ENCODE measurements at places on chromosomes 1 and 21.

- no peak for DNase-seq
Observed at GRCh38 chr1:119371815-119372214, 3.2 kb downstream of the HAO2 start.

DNA sequence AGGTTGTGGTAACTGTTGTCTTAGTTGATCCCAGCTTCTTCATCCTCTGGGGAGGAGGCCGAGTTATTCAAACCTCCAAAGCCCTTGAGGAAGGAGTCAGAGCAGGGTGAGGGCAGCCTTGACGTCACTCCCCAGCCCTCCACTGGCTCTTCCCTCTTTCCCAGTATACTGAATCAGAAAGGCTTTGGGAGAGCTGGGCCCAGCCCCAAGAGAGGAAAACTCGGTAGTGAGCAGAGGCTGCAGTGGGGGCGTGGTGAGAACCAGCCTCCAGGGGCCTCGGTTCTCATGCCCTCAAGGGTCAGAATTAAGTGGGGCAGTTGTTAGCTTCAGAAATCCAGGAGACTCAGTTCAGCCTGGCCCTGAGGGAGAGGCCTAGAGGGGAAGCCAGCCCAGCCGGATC, 1.8 kb upstream of the GJA4 start:
- DNase-seq: no peak

- no peak for DNase-seq
Observed at GRCh38 chr1:24118410-24119242, 6.7 kb upstream of the MYOM3 start.

GRCh38 chr1:180793451-180793850, 119.2 kb upstream of the KIAA1614 start:
- no peak for DNase-seq

GRCh38 chr1:101884621-101885020, 112.1 kb downstream of the OLFM3 start:
- no peak for DNase-seq

- DNase-seq: peak; percentile 49
Observed at GRCh38 chr1:52904927-52905698, 16.4 kb downstream of the ECHDC2 start.

DNA sequence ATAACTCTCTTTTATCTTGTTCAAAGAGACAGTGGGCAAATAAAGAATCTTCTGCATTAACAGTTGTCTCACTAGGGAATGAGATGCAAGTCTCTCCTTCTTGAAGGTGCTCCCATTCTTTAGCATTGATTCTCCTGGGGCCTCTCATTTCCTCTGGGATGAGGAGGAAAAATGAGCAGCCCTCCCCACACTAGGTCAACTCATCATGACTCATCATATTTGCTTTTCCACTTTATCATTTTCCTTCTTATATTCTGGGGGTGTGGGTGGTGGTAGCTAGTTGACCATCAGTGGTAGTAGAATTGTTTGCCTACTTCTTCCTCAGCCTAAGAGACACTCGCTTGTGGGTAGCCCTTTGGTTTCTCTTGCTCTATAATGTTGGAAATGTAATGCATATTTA, 182.0 kb upstream of the C1orf87 start:
- peak; percentile 22 for DNase-seq

- DNase-seq: no peak
Observed at GRCh38 chr1:74811436-74812179, 78.7 kb downstream of the TYW3 start.

GRCh38 chr1:89827902-89828301, 7.1 kb downstream of the LRRC8D start:
- no peak for DNase-seq

DNA sequence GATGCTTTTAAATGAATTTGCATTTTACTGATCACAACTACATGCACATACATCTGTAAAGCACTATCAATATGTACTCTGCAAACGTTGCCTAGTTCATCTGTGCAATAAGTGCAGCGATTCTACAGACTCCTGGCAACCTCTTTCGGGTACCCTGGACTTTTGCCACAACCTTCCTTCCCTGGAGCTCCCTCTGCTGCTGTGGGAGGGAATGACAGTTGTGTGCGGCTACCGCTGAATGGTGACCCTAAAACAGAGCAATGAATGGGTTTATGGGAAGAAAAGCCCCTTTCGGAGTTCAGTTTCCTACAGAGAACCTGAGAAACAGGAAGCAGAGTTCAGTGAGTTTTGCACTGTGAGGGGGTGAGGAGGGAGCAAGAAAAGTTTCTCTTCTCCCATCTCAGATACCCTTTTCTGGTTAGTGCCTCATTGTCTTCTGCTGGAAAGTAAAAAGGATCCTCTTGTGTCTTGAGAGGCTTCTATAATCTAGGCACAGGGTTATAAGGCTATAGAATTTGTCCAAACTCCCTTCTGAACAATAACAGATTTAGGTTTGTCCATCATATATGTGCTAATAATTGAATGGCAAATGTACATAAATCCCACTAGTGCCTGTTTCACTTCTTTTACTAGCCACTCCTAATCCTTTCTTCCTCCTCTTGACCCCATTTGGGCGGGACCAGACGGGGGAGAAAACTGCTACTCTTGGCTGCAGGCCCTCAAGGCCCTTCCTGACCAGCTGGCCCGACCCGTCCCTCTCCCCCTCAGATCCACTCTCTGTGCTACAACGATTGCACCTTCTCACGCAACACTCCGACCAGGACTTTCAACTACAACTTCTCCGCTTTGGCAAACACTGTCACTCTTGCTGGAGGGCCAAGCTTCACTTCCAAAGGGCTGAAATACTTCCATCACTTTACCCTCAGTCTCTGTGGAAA, 19.8 kb upstream of the SARS1 start:
- DNase-seq: peak; percentile 57

DNA sequence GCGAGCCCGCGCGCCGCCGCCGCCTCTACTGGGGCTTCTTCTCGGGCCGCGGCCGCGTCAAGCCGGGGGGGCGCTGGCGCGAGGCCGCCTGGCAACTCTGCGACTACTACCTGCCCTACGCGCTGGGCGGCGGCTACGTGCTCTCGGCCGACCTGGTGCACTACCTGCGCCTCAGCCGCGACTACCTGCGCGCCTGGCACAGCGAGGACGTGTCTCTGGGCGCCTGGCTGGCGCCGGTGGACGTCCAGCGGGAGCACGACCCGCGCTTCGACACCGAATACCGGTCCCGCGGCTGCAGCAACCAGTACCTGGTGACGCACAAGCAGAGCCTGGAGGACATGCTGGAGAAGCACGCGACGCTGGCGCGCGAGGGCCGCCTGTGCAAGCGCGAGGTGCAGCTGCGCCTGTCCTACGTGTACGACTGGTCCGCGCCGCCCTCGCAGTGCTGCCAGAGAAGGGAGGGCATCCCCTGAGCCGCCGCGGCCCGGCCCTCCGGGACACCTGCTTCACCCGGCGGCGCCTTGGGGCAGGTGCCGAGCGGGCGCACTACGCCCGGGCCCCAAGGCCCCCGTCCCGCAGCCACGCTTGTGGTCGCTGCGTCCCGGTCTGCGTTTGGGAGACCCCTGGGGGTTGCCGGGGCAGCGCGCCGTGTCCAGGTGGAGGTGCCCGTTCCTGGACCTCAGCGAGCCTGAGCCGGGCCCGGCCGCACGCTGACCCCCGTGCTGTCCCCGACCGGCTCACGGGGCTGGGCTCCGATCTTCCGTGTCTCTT, 944 bp downstream of the B3GALT6 start:
- no peak for DNase-seq

GRCh38 chr1:236685205-236685916, 938 bp upstream of the ACTN2 start:
- no peak for DNase-seq

- no peak for DNase-seq
Observed at GRCh38 chr1:14737561-14738094, 139.1 kb downstream of the KAZN start.

GRCh38 chr1:9129266-9130041, 552 bp upstream of the GPR157 start:
- peak; percentile 93 for DNase-seq

DNA sequence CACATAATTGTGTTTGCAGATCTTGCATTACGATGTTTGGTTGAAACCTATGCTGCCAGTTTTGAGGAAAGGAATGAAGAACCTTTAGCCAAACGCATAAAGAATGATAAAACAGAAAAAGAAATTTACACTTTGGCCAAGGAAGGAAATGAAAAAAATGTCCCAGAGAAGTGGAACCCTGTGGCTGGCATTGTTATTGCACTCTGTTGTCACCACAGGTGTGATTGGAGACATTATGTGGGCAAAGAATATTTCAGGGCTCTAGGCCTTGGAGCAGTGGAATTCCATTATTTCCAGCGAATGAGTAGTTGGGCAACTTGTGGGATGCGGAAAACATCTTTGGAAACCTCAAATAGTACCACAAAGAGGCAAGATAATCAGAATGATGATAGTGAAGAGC, 14.9 kb downstream of the TRMT13 start:
- DNase-seq: no peak

GRCh38 chr21:26049803-26050202, 120.8 kb downstream of the APP start:
- no peak for DNase-seq

DNA sequence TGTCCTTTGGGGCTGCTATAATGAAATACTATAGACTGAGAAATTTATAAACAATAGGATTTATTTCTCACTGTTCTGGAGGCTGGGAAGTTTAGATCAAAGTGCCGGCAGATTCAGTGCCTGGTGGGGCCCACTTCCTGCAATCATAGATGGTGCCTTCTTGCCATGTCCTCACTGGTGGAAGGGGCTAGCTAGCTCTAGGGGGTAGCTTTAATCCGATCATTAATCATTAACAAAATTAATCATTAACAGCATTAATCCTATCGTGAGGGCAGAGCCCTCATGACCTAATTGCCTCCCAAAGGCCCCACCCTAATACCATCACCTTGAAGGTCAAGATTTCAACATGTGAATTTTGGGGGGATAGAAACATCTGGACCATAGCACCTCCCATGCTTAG, 124.3 kb downstream of the TRABD2B start:
- no peak for DNase-seq

- no peak for DNase-seq
Observed at GRCh38 chr1:201637282-201638079, 98.6 kb downstream of the NAV1 start.

DNA sequence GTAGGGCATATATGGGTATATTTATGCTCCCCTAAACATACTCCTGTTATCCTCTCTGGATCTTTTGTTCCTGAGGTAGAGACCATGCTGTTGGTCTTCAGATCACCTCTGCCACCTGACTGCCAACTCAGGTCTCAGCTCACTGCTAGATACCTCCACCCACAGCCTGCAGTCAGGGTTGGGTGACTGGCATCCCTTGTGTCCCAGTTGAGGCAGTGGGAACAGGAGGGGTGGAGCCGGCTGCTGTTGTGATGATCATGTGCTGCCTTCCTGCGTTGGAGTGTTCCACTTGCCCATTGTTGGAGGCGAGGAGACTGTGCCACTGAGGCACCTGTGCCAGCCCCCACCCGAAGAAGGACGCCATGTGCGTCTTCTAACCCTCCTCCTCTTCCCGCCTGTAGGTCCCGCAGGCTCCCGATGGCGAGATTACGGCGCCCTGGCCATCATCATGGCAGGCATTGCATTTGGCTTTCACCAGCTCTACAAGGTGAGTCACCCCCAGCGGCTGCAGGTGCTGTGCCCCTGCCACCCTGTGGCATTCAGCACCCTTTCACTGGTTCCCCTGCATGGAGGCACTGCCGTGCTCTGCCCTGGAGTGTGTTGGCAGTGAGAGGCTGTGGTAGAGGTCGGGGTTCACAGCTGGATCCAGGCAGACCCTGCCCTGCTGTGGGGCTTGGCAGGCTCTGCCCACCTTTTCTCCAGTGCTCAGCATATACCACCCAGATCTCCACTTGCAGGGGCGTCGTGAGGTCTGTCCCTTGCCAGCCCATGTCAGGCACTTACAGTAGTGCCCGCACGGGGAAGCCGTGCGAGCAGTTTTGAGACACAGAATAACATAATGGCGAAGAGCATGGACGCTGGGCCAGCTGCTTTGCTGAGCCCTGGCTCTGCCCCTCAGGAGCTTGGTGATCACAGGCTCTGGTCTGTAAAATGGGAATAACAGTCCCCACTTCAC, 143.5 kb downstream of the PEX14 start:
- no peak for DNase-seq

GRCh38 chr1:186420923-186421322, 40.0 kb downstream of the PDC start:
- DNase-seq: no peak

DNA sequence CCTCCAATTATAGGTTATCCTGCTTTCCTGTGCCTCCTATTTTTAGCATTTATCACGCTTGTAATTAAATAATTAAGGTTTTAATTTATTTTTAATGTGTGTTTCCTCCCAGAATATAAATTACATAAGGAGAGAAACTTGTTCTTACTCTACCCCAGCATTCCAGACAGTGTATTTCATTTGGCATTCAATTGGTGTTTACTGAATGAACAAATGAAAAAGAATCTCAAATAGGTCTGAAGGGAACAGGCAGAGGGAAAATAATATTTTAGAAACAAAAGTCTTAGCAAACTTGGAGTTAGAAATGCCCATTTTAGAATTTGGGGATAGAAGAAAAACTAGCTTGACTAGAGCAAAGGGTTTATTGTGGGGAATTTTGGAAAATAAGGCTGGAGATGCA, 9.9 kb upstream of the RSRP1 start:
- no peak for DNase-seq

DNA sequence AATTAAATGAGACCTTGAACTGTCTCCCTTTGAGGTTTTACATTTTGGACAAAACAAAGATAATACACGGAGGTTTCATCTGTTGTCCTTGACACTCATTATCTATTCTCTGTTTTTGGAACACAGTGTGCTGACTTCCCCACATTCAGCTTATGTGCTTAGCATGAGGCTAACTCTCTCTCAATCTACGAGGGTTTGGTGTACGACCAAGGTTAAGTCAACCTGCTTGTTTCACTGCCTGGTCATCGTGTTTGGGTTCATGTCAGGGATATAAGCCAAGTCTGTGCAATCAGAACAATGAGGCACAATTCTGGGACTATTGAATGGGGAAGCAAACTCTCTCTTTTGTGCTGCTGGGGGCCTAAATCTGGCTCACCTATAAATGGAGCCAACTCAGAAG, 328.5 kb upstream of the USP25 start:
- no peak for DNase-seq

GRCh38 chr21:29074007-29074376, 544 bp upstream of the CCT8 start:
- DNase-seq: no peak

DNA sequence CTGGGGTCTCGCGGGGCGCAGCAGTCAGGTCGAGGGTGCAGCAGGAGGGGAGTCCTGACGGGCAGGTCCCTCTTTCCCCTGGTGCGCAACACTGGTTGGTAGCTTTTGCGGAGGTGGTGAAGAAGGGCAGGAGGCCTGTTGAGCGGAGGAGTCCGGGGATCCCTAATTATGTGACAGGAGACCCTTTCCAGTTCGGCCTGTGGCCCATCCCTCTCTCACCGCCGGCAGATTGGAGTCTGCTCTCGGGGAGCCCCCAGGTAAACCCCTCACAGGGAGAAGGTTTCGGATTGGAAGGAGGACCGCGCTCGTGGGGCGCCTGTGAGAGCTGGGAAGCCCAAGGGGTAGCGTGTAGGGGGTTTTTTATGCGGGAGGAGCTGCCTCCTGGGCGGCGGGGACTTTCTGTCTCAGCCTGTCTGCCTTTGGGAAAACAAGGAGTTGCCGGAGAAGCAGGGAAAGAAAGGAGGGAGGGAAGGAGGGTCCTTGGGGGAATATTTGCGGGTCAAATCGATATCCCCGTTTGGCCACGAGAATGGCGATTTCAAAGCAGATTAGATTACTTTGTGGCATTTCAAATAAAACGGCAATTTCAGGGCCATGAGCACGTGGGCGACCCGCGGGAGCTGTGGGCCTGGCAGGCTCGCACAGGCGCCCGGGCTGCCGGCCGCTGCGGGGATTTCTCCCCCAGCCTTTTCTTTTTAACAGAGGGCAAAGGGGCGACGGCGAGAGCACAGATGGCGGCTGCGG, 9.5 kb downstream of the SIM2 start:
- DNase-seq: no peak
